ENCODE measurements at places on chromosomes 11 and 22. TPM values are rescaled to one million over a fixed set of nuclear protein-coding genes. Genes with fewer than 3 reads are reported as not detected.

DNA sequence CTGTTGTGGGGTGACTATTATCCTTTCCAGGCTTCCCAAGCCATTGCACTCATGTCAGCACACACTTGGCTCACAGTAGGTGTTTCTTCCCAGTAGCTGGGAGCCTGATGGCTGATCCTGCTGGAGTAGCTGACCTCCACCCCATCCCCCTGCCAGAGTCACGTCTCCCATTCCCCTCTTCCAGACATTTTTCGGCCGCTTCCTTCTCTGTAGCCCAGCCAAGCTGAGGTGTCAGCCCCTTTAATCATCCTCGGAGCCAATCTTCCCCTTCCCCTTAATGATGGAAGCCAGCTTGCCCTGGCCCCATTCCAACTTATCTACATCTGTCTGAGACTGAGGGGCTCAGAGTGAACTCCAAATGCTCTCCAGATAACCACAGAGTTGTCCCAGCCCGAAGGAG is 550.7 kb downstream of the MN1 start:
- peaks cover 3% of the 10 kb centered on the region for H3K4me1 ChIP-seq
- no peaks in the 10 kb centered on the region for H3K27me3 ChIP-seq
- H3K36me3 ChIP-seq: no peaks in the 10 kb centered on the region
- no peak for DNase-seq
- no peak overlapping the region for H3K4me3 ChIP-seq
- no peak overlapping the region for H3K27ac ChIP-seq

GRCh38 chr11:72646472-72646871 is 27.8 kb downstream of the PDE2A start:
- H3K4me1 ChIP-seq: no peaks in the 10 kb centered on the region
- peaks cover 17% of the 10 kb centered on the region for H3K27me3 ChIP-seq
- no peaks in the 10 kb centered on the region for H3K36me3 ChIP-seq
- no peak overlapping the region for H3K4me3 ChIP-seq
- H3K27ac ChIP-seq: no peak overlapping the region

DNA sequence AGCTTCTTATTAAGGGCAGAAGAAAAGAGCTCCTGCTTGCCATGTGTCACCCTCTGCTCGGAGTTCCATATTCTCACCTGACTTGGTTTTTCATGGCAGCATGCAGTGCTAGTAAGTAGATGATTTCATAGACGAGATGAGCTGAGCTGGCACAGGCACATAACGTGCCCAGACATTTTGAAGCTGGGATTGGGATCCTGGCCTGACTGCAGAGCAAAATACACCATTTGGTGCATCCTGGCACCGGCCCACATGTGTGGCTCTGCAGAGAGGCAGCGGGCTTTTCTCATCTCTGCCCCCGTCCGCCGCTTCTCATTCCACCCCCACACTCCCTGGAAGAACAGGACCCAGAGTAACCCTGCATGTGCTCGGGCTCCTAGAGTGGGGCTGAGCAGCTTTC is 24.8 kb downstream of the FAM118A start:
- DNase-seq: no peak
- H3K4me1 ChIP-seq: no peaks in the 10 kb centered on the region
- no peak overlapping the region for H3K4me3 ChIP-seq
- H3K27me3 ChIP-seq: no peaks in the 10 kb centered on the region

- H3K27me3 ChIP-seq: no peaks in the 10 kb centered on the region
- H3K27ac ChIP-seq: no peak overlapping the region
- no peaks in the 10 kb centered on the region for H3K4me1 ChIP-seq
- H3K4me3 ChIP-seq: no peak overlapping the region
- H3K36me3 ChIP-seq: no peaks in the 10 kb centered on the region
Measured at GRCh38 chr11:78737891-78738290, 163.2 kb upstream of the NARS2 start.

DNA sequence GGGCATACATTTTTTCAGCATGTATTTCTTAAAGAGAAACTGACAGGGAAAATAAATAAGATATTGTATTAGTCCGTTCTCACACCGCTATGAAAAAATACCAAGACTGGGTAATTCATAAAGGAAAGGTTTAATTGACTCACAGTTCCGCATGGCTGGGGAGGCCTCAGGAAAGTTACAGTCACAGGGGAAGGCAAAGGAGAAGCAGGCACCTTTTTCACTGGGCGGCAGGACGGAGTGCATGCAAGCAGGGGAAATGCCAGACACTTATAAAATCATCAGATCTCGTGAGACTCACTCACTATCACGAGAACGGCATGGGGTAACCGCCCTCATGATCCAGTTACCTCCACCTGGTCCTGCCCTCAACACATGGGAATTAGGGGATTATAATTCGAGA is 44.2 kb downstream of the PPFIA1 start:
- H3K27me3 ChIP-seq: no peaks in the 10 kb centered on the region
- peaks cover 7% of the 10 kb centered on the region for H3K36me3 ChIP-seq
- peaks cover 40% of the 10 kb centered on the region for H3K4me1 ChIP-seq
- peak overlapping the region; percentile 47 for H3K27ac ChIP-seq
- DNase-seq: no peak
- no peak overlapping the region for H3K4me3 ChIP-seq

- H3K4me1 ChIP-seq: no peaks in the 10 kb centered on the region
- H3K27ac ChIP-seq: no peak overlapping the region
- no peaks in the 10 kb centered on the region for H3K27me3 ChIP-seq
- no peaks in the 10 kb centered on the region for H3K36me3 ChIP-seq
- no peak for DNase-seq
Measured at GRCh38 chr11:38796281-38796680, 2198.2 kb upstream of the RAG2 start.

DNA sequence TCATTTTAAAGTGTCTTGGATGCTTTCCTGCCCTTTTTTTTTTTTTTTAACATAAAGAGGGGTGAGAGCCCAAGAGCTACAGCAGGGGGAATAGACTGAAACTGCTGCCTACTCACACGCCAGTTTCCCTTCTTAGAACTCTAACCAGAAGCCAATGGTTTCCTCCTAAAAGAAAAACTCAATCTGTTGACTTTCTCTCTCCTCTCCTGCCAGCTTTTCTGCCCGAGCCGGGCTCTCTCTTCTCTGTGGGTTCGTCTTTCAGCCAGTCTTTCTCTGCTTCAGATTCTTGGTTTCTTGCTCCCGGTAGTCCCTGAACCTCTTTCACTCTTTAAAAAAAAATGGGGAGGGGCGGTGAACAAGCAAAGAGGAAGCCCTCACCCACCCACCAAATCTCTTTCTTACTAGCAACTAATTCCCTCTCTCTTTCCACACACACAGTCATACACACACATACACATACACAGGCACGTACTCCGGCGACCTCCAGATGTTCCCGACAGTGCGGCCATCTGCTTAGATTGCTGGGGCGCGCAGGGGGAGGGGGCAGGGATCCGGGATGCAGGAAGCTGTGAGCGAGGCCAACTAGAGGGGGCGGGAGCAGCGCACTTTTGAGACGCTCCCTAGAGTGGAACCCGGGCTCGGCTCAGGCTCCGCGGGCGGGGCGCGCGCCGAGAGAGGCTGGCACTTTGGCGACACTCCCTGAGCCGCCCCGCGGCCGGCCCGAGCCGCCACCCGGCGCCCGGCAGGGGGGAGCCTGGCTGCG is 444 bp upstream of the TSKU start:
- no peaks in the 10 kb centered on the region for H3K27me3 ChIP-seq
- H3K27ac ChIP-seq: peak overlapping the region; percentile 96
- H3K4me3 ChIP-seq: peak overlapping the region; percentile 94
- peaks cover 45% of the 10 kb centered on the region for H3K4me1 ChIP-seq
- no peaks in the 10 kb centered on the region for H3K36me3 ChIP-seq

ZP1 gene
- total RNA-seq: not detected

- peak overlapping the region; percentile 53 for H3K4me3 ChIP-seq
- H3K4me1 ChIP-seq: no peaks in the 10 kb centered on the region
- H3K27me3 ChIP-seq: peaks cover 19% of the 10 kb centered on the region
- no peak overlapping the region for H3K27ac ChIP-seq
- H3K36me3 ChIP-seq: no peaks in the 10 kb centered on the region
Measured at GRCh38 chr22:50696799-50697561, 24.4 kb downstream of the SHANK3 start.
